ENCODE measurements at places on chromosomes 13 and 19.

DNA sequence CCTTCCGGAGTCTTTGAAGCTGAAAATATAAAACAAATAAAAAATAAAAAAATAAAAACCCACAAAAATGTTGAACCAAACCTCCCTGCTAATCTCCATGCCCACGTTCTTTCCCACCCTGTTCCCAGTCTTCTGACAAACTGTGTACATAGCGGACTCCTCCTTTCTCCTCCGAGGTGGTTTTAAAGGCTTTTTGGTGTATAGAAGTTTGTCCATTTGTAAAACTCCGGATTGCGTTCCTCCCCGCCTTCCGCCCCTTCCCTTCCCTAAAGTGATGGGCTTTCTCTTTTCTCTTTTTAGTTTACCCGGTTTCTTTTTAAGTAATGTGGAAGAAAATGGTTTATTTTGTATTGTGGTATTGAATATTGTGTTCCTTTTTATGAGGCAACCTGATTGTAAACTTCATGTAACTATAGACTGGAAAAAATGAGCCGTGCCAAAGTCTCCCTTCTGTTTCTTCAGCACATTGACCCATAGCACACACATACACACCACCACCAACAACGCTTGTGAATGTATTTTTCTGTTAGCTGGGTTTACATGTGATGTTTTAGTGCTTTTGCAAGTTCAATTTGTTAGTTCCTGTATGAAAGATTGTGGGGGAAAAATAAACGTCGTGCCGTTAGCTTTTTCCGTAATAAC lies 4.4 kb downstream of the ZIC2 start:
- peak; percentile 33 for DNase-seq

DNA sequence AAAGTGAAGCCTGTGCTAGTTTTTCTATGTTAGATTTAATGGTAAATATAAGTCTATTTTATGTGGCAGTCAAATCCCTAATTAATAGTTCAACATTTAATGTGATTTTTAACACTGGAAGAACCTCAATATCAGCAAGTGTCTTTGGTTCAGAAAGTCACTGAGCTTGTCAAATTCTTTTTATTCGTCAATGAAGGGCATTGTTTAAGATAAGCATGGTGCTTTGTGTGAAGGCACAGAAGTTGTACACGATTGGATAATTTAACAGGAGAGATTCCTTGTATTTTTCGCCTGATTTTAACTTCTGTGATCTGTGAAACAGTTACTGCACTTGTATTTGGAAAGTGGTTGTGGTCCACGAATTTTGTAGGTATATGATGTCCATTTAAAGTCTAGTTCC lies 30.2 kb upstream of the RB1 start:
- no peak for DNase-seq

- DNase-seq, result no peak
Measured at GRCh38 chr19:738509-739128, 12.3 kb upstream of the MISP start.

- no peak for DNase-seq
Measured at GRCh38 chr19:8239528-8240273, 30.5 kb downstream of the CERS4 start.

DNA sequence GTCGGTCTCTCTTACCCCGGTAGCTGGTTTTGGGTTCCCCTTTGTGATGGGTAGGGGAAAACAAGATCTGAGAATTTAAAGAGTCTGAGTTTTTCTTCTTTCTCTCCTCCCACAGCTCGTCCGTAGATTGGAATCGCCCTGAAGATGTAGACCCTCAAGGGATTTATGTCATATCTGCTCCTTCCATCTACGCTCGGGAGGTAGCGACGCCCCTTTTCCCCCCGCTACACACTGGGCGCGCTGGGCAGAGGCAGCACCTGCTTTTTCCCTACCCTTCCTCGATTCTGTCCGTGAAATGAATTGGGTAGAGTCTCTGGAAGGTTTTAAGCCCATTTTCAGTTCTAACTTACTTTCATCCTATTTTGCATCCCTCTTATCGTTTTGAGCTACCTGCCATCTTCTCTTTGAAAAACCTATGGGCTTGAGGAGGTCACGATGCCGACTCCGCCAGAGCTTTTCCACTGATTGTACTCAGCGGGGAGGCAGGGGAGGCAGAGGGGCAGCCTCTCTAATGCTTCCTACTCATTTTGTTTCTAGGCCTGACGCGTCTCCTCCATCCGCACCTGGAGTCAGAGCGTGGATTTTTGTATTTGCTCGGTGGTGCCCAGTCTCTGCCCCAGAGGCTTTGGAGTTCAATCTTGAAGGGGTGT lies 7.1 kb upstream of the SELENOV start:
- DNase-seq, result no peak

DNA sequence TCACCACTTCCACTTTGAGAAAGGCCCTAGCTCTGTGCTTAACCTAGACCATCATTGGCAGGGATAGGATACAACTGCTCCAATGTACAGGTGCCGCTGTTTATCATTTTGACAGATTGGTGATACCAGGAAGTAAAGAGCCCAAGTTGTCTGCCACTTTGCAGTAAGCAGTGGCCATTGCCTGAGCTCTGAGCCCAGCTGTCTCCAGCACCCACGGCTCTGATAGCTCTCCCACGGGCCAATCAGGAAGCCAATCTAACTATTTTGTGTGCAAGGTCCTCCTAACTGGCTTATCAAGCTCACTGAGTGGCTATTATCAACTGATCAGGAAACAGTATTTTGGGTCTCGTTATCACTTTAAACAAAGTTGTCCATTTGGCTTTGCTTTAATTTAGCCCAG lies 181.1 kb downstream of the DCT start:
- DNase-seq, result no peak

Measured in renal cortex interstitium (tissue), 15 donors.